ENCODE measurements at places on chromosomes 7 and 10. TPM values are rescaled to one million over a fixed set of nuclear protein-coding genes. Genes with fewer than 3 reads are reported as not detected.

DNA sequence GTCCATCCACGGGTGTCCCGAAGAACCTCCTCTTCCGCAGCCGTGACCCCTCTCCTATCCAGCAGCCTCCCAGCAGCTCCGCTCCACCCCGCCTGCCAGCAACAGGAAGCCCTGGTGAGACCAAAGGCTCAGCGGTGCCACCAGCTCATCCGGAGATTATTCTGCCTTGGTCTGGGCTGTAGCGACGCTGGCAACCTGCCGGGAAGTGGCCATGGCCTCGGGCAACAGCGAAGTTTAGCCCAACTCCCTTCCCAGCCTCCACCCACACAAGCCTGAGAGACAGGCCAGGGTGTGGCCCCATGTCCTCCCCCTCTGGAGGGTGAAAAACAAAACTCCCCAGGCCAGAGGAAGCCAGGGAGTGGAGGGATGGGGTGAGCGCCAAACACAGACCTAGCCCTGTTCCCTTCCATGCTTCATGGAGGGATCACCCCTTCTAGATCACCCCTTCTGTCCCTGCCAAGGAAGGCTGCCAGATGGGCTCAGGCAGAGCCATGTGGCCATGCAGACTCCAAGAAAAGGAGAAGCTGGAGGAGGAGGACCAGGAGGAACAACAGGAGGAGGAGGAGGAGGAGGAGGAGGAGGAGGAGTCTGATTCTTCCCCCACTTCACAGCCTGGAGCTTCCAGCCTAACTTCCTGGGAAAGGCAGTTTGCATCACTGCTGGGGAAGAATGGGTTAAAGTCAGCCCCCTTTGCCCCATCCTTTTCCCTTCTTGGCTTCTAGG lies 918 bp downstream of the CALHM2 start:
- no peak for DNase-seq

DNA sequence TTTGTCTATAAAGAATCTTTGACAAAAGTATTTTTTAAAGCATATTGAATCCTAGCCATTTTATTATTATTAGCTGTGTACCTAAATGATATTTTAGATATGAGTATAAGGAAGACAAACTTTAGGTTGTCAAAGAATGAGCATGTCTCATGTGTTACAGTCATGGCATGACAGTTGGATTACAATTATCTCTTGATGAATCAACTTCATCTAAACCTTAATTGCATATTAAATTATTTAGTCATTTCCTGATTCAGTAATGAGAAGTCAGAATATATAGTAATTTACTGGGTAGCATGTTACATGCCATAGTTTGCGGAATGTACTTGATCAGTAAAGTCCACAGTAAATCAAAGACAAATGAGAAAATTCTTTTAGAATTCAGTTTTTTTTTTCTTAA lies 59.2 kb downstream of the MAPK8 start:
- no peak for DNase-seq

GRCh38 chr7:37756797-37757551 lies 73.4 kb downstream of the GPR141 start:
- no peak for DNase-seq

GRCh38 chr7:132436121-132436520 lies 140.1 kb downstream of the PLXNA4 start:
- no peak for DNase-seq

DNA sequence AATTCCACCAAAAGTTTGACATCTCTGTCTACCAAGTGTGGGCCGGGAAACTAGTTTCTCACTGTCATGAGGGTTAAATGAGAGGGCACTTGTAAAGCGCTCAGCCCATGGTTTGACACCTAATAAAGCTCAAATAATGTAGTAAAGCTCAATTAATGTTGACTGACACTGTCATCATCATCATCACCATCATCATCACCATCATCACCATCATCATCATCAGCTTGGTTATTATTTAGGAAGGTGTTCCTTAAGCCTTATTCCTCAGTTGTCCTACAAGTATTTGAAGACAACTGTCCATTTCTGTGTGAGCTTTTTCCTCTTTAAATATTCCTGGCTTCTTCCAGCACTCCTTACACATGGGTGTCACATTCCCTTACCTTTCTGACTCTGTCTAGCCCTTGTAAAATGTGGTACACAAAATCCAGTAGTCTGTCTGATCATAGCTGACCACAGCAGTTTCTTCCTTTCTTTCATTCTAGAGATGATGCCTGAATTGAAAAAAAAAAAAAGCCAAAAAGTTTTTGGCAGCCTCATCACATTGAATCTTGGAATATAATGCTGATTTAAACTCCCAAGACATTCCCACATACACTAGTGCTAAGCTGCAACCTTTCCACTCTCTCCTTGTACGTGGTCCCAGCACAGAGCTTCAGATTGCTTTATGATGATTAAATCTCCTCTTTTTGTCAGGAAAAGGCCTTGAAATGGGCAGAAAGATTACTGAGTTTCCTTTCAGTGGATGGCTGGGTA lies 40.6 kb upstream of the SEPHS1 start:
- DNase-seq, result no peak

DNA sequence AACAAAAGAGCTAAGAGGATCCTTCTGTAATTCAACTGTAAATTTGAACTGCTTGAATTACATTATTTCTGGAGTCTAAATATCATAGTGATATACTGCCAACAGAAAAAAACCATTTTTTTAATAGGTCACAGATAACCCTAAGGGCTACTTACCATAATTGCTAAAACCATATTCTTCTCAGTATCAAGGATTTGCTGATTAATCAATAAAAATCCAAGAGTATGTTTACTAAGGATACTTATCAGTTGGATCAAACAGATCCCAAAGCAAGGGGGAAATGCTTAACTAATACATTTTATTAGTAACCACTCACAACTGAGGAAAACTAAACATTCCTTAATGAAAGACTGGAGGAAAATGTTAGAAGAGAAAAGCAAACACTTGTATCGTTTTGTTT lies 166.0 kb downstream of the PIP4K2A start:
- DNase-seq, result no peak

DNA sequence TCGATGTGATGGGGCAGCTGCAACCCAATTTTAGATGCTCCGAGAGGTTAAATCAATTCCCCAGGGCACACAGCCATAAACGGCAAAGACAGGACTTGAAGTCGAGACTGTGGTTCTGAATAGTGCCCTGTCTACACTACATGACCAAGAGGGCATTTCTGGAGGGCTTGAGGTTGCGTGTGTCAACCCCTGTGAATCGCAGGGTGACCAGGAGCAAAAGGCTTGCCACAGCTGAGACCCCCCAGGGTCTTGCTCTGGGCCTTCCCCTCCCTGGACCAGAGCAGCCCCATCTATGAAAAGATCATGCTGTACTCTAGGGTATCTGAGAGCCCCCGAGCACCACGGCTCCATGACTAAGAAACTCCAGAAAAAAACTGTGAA lies 26.8 kb upstream of the RASGEF1A start:
- DNase-seq, result no peak

DNA sequence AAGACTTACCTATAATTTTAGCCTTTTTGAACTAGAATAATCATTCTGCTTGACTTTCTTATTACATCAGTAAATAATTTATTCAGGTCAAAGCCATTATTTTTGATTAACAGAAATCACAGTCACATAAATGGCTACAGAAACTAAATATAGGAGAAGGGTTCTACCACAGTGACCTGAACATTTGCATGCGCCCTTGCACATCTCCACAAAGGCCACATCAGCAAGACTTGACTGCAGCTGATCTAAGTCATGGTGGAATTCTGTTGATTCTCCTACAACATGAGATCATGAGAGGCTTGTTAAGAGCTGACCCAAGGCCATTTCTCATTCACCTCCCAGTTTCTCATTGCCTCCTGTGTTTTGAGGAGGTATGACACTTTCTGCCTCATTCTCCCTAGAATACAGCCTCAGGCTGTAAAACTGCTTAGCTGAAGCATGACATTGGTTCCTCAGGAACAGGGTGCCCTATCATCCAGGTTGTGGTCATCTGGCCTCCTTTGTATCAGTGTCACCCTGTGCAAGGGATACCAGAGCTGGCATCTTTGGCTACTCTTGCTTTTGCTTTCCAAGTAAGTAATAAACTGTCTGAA lies 6.7 kb upstream of the IMMP2L start:
- no peak for DNase-seq

GRCh38 chr10:94235461-94235860 lies 127.3 kb downstream of the NOC3L start:
- DNase-seq, result no peak

The TAS2R3 gene
- total RNA-seq, result 0.24 TPM

- DNase-seq, result peak; percentile 13
Measured at GRCh38 chr10:119919826-119920225, 27.3 kb downstream of the SEC23IP start.

DNA sequence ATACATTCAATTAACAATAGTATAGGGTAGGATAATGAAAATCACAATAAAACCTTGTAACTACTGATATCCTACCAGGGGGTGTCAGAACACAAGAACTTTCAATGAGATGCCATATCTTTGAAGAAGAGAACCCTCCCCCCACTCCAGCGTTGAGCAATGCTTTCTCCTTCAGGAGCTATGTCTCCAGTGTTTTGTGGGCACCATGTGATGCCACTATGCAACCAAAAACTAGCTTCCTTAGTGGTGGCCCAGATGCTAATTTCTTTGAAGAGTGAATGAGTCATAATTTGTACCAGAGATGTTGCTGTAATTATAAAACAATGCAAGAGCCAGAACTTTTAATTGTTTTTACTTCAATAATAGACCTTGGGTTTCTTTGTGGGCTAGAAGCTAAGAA lies 76.0 kb upstream of the ADO start:
- DNase-seq, result no peak

- no peak for DNase-seq
Measured at GRCh38 chr10:15868006-15868405, 7.7 kb upstream of the MINDY3 start.

The MGAM2 gene
- 0.03 TPM for total RNA-seq

The PCLO gene
- total RNA-seq, result 0.03 TPM

DNA sequence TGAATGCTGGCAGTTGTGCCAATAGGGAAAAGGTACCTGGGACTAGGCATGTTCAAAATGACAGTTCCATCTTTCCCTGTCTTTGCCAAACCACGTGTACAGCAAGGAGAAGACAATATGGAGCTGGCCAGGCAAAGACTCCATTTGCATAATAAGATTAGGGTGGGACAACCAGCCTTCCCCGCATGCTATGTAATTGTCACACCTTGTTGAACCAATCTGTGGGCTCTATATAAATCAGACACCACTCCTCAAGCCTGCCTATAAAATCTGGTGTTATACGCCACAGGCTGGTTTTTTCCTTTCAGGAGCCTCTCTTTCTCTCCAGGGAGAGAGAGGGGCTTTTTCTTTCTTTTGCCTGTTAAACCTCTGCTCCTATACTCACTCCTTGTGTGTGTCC lies 11.0 kb upstream of the NUB1 start:
- DNase-seq, result no peak

GRCh38 chr10:5448333-5449001 lies 36.1 kb downstream of the NET1 start:
- DNase-seq, result no peak

The ANKRD61 gene
- not detected for total RNA-seq

DNA sequence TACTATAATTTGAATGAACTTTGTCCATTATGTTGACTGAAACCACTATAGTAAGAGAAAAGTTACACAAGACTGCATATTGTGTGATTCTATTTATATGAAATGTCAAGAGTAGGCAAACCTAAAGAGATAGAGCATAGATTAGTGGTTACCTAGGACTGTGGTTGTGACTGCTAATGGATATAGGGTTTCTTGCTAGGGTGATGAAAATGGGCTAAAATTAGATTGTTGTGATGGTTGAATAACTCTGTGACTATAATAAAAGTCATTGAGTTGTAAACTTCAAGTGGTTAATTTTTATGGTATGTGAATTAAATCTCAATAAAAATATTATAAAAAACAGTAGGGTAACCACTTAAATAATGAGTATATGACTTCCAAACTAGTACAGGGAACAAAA lies 142.9 kb upstream of the AHR start:
- no peak for DNase-seq

GRCh38 chr10:21238717-21239116 lies 286.8 kb downstream of the SKIDA1 start:
- no peak for DNase-seq

The ASAH2 gene
- 1.4 TPM for total RNA-seq

- no peak for DNase-seq
Measured at GRCh38 chr10:127855591-127855881, 37.2 kb downstream of the CLRN3 start.

The PIK3CG gene
- total RNA-seq, result 8.0 TPM

The CLDN4 gene
- 0.38 TPM for total RNA-seq

- no peak for DNase-seq
Measured at GRCh38 chr7:111711426-111712065, 149.3 kb upstream of the IMMP2L start.

GRCh38 chr10:123645615-123646014 lies 20.5 kb upstream of the GPR26 start:
- DNase-seq, result no peak

GRCh38 chr7:12771378-12771877 lies 84.0 kb downstream of the ARL4A start:
- no peak for DNase-seq

DNA sequence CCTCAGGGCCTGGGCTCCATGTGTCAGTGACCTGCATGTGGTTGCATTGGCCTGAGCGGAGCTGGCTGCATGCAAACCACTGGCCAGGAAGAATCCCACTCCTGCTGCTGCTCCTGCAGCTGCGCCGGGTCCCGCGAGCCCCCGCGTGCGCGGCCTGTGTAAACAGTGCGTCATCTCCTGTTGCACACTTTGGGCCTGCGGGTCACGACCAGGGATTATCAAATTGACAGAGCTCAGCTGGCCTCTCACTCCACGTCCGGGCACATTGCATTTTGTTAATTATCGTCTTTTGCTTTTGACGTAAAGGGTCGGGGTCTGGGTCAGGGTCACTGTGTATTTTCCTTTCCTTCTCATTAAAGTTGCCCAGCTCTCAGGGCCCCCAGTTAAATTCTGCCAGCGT lies 132.6 kb downstream of the RGS10 start:
- DNase-seq, result no peak

GRCh38 chr7:150325110-150325611 lies 1.8 kb upstream of the ACTR3C start:
- DNase-seq, result no peak

The CNPY1 gene
- not detected for total RNA-seq

The ANKRD16 gene
- 9.0 TPM for total RNA-seq

The ANXA8L1 gene
- total RNA-seq, result not detected

The LIPJ gene
- total RNA-seq, result 0.11 TPM

- DNase-seq, result no peak
Measured at GRCh38 chr10:116611153-116611545, 9.6 kb upstream of the PNLIPRP2 start.

DNA sequence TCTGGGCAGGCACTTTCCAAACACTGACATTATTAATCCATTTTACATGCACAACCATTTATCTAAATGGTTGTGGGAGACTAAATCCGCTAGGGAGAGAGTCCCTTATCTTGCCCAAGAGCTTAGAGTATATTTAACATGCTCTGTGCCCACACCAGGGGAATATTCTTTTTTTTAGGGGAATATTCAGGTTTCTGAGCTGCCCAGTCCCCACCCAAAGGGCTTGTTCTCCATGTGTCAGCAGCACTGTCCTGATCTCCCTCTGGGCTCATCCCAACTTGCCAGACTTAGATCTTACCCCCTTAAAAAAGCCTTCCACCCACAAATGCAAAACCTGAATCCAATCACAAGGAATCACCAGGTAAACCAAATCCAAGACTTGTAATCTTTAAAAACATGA lies 132.1 kb downstream of the ATXN7L1 start:
- no peak for DNase-seq

Measured in GM12878 (cell line).